Dermis microvascular lymphatic vessel endothelial cell (primary cell): ENCODE measurements at places on chromosomes 13 and 19. TPM values are rescaled to one million over a fixed set of nuclear protein-coding genes. Genes with fewer than 3 reads are reported as not detected.

MYO16 gene
- total RNA-seq = not detected in 2 replicates

PODNL1 gene
- total RNA-seq = 0.25 TPM in 1 of 2 replicates, not detected in the other

UHRF1 gene
- total RNA-seq = 18.3 and 27.1 TPM in 2 replicates

MAP4K1 gene
- total RNA-seq = 0.13 TPM in 1 of 2 replicates, not detected in the other

OR7A17 gene
- total RNA-seq = not detected in 2 replicates

SYT5 gene
- under 0.01 TPM in 1 of 2 replicates, not detected in the other for total RNA-seq

APOE gene
- total RNA-seq = 0.64 and 3.5 TPM in 2 replicates

WDR87 gene
- total RNA-seq = not detected in 2 replicates

SULT2A1 gene
- total RNA-seq = not detected in 2 replicates

EPS8L1 gene
- 5.7 and 8.9 TPM in 2 replicates for total RNA-seq

ZNF285 gene
- total RNA-seq = 1.2 and 1.8 TPM in 2 replicates

KLK14 gene
- not detected in 2 replicates for total RNA-seq

DNA sequence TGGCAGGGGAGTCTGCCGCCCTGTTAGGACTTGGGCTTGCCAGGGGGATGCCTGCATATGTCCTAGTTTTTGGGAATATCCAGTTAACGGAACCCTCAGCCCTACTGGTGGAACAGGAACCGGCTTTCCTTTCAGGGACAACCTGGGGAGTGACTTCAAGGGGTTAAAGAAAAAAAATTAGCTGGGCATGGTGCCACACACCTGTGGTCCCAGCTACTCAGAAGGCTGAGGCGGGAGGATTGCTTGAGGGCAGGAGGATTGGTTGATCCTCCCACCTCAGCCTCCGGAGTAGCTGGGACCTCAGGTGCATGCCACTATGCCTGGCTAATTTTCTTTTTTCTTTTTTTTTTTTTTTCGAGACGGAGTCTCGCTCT lies 22.5 kb downstream of the LDLR start:
- no peak for DNase-seq

DNA sequence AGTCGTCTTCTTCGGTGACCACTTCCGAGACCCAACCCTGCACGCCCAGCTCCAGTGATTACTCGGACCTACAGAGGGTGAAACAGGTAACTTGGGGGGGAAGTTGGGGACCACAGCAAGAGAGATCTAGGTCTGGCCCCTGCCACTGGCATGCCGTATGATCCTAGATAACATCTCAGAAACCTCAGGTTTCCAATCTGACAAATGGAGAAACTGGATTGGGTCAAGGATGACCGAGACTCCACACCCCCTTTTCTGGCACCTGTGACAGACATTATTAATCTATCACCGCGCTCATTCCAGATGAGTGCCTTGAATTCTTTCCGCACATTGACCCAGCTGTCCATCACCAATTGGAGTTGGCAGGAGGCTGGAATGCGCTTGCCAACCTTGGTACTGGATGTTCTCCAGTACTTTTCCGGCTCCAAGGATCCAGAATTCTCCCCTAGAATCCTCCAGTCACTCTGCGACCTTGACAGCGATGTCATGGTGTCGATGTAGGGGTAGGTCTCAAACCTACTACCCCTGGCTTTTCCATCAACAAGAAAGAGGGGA lies 17.4 kb downstream of the VASP start:
- DNase-seq = no peak

DNA sequence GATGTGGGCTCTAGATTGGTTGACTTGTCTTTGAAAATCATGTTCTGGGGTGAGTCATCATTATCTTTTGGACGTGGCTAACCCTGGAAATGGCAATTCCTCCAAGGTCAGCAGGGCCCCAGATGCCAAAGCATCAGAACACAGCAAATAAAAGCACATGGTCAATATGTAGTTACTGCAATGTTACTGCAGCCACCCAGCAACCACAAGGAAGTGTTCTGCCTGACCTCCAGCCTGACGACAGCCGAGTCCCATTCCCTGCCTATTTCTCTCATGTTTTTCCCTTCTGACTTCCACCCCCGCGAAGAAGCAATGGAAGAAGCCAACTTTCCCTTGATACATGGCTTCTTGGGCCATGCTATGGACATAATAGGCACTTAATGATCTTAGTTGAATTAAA lies 577.9 kb downstream of the IRS2 start:
- no peak for DNase-seq

GRCh38 chr19:32403291-32403995 lies 2.1 kb upstream of the DPY19L3 start:
- no peak for DNase-seq

DNA sequence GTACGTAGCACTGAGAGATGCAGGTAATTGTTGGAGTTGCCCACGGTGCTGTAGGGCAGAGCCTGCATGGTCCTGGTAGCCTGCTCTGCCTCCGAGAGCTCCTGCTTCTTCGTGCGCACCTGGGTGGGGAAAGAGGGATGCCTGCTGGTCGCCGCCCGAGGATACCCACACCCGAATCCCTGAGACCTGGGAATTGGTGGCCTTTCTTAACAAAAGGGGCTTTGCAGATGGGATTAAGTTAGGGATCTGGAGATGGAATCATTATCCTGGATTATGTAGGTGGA lies 9.4 kb downstream of the C3 start:
- no peak for DNase-seq

DNA sequence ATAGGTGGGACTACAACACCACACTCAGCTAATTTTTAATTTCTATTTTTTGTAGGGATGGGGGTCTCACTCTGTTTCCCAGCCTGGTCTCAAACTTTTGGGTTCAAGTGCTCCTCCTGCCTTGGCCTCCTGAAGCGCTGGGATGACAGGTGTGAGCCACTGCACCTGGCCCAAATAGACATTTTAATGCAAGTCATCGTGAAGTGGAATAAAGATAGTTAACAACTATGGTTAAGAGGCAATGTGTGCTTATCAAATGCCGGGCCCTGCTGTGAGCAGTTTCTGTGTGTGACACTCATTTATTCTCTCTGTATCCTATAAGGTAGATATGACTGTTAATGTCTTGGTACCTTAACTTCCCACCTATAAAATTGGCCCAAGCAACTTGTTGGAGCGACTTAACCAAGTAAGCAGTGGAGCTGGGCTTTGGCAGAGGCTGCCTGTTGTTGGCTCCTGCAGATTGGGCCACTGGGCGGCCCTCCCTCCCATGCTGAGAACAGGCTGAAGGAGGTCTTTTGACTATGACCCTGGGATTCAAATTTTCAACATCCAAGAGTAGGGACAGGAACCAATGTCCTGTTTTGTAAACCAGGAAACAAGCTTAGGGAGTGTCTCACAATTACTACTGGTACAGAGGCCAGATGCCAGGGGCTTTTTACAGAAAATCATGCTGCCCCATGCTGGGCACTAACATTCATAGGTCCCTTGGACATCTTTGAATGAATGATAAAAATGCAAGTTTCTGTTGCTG lies 450.7 kb downstream of the TSHZ3 start:
- no peak for DNase-seq

GRCh38 chr19:45657520-45658167 lies 10.4 kb upstream of the GIPR start:
- DNase-seq = no peak

DNA sequence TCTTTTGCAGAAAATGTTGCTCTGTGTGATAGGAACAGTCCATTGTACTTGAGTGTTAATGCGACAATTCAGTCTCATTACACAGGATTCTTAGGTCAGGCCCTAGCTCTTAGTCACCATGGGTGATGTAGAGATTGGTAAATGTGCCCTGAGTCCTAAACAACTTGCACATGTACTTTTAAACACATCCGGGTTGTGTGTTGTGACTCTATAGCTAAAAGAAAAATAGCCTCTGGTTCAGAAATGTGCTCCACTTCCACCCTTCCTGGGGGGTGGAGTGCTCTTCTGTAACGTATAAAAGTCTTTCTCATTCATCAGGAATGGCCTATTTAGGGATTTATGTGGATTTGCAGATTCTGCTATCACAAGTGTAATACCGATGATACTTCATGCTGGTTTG lies 5.2 kb downstream of the SPATA13 start:
- no peak for DNase-seq

- DNase-seq = peak; percentile 37
Measured at GRCh38 chr19:57830071-57830602, at the start of gene ZNF587B. ZNF587B (plus strand) TSS chr19:57830299; CDS start chr19:57830529, 230 bp downstream.

GRCh38 chr19:51803967-51804366 lies 9.0 kb downstream of the FPR3 start:
- no peak for DNase-seq

- no peak for DNase-seq
Measured at GRCh38 chr13:24127116-24127631, 33.3 kb upstream of the SPATA13 start.

GRCh38 chr19:46674416-46675178 lies 13.6 kb upstream of the DACT3 start:
- DNase-seq = peak; percentile 14

DNA sequence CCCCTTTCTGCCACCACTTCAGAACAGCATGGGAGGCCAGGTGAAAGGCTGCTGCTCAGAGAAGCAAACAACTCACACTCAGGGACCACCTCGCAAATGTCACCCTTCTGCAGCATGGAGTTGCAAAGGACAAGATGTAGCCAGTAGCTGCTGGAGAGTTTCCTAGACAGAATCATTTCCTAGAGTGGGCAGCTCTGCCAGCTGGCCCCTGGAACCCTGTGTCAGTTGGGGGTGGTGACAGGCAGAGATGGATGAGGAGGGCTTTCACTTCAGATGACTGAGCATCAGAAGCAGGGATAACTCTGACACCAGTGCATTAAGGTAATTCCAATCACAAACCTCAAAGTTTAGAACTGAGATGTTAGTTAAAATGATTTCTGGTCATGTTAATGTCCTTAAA lies 34.4 kb upstream of the EPHX3 start:
- no peak for DNase-seq

- DNase-seq = no peak
Measured at GRCh38 chr19:28489126-28489660, 723.8 kb downstream of the UQCRFS1 start.

GRCh38 chr13:81283062-81283461 lies 942.1 kb upstream of the SPRY2 start:
- DNase-seq = no peak

- DNase-seq = no peak
Measured at GRCh38 chr13:74153316-74153715, 19.1 kb upstream of the KLF12 start.

GRCh38 chr13:111267205-111267604 lies 53.2 kb upstream of the TEX29 start:
- DNase-seq = no peak

GRCh38 chr13:110664041-110664440 lies 41.9 kb downstream of the CARS2 start:
- no peak for DNase-seq
